ENCODE measurements at places on chromosomes 1 and 21.

DNA sequence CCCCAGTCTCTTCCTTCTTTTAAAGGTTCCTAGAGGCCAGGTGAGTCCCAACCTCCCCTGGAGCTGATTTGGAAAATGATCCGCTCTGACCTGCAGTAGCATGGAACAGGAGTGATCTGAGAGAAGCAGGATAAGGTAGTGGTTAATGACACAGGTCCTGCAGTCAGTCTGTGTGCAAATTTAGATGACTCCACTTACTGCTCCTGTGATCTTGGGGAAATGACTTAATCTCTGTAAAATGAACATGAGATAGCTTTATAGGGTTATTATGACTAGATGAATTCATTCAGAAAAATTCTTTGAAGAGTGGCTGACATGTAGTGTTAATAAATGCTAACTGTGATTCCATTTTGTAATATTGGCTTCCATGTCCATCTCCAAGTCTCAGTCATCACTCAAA lies 374.9 kb upstream of the CAMK1G start:
- no peaks in the 10 kb centered on the region for H3K36me3 ChIP-seq
- no peak overlapping the region for H3K27ac ChIP-seq
- DNase-seq, result no peak
- no peak overlapping the region for H3K4me3 ChIP-seq

- no peak overlapping the region for H3K27ac ChIP-seq
- no peak for DNase-seq
- H3K4me1 ChIP-seq, result no peaks in the 10 kb centered on the region
- H3K4me3 ChIP-seq, result no peak overlapping the region
These were observed 105.6 kb downstream of the LRRC7 start for GRCh38 chr1:69673321-69673720.

GRCh38 chr1:61674221-61674620 lies 50.7 kb downstream of the TM2D1 start:
- no peak for DNase-seq
- no peaks in the 10 kb centered on the region for H3K27me3 ChIP-seq
- no peak overlapping the region for H3K4me3 ChIP-seq
- H3K4me1 ChIP-seq, result no peaks in the 10 kb centered on the region

GRCh38 chr1:232328486-232329102 lies 301.3 kb downstream of the SIPA1L2 start:
- no peak overlapping the region for H3K27ac ChIP-seq
- H3K4me1 ChIP-seq, result no peaks in the 10 kb centered on the region
- no peaks in the 10 kb centered on the region for H3K27me3 ChIP-seq
- DNase-seq, result no peak
- no peaks in the 10 kb centered on the region for H3K36me3 ChIP-seq

All from pancreas (tissue), 10 donors.